ENCODE measurements at places on chromosomes 5 and 9.

DNA sequence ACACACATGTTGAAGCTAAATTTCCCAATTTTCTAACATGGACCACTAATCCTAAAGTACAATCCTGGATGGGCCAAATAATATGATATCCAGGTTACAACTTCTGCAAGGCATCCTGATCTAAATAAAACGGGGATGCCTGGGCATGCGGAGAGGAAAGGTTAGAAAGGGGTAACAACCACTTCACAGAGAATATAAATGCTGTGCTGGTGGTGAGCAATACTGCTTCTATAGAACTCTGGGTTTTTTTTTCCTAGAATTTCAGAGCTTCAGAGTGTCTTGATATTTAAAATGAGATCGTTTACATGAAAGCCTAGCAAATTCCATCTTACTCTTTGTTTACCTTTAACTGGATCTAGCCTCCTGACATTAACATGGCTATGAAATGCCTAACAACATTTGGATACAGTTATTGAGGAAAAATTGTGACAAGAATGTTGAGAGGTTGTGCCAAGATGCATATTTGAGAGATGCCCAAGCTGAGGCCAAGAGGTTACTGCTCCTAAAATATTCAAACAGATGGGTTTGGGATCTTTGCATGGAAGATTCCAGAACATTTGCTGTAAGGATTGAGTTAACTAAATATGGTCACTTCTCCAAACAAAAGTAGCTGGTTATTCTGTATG, 22.4 kb downstream of the TNFAIP8 start:
- DNase-seq: no peak

DNA sequence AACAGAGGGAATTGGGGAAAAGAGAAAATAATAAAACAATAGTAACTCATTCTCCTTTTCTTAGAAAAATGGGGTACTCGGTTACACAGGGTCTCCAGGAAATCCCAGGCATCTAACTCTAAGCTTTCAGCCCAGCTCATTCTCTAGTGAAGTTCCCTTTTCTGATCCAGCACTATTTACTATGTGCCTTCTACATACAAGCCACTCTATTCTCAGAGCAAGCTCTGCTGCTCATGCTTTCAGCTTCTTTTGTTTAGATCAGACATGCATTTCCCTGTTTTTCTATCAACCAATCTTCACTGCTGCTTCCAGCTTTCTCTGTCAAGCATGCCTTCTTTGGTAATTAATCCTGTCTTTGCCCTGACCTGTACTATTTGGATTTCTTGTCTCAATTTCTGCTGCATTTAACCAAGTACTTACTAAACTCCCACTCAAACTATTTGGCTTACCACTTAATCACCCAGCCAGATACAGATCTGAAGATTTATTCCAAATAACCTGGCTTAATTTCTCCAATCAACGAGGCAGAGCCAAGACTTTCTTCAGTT, 25.3 kb downstream of the OSMR start:
- no peak for DNase-seq

DNA sequence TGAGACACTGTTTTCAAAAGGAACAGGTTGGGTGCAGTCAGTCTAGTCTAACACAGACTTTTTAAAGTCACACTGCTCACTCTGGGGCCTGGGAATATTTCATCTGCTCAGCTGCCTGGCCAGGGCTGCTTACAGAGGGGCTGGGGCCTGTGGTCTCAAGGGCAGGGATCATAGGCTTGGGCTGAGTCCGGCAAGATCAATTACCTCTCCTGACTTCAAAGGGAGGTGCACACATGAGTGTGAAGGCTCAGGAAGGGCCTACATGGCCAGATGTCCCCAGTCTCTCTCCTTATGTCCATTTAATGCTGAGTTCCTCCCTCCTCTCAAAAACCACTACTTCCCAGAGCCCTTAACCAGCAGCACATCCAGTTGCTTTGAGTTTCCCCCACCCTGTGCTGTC, 247.2 kb downstream of the HSPA4 start:
- no peak for DNase-seq

DNA sequence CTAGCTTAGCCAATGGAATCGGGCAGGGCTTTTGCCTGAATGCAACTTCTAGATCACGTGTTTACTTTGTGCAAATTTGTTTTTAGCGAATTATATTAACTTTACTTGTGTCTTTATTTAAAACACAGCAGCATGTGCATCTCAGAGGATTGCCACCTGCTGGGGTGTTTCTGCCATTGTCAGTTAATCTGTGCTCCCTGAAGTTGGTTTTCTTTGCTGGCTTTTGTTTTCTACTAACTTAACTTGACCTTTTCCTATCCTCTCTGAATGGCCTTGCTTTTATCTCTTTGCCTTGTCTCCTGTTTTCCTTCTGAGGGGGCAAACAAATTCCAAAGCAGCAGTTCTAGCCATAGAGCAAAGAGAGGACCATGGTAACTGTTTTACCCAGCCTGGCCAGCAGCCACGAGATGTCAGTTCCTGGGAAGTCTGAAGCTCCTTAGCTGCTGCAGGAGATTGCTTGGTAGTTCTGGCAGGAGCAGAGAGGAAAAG, 67.6 kb downstream of the ARHGEF28 start:
- DNase-seq: no peak
